ENCODE measurements at places on chromosomes 11 and 22. TPM values are rescaled to one million over a fixed set of nuclear protein-coding genes. Genes with fewer than 3 reads are reported as not detected.

GRCh38 chr11:111063726-111064517 lies 181.6 kb upstream of the POU2AF2 start:
- DNase-seq: no peak

DNA sequence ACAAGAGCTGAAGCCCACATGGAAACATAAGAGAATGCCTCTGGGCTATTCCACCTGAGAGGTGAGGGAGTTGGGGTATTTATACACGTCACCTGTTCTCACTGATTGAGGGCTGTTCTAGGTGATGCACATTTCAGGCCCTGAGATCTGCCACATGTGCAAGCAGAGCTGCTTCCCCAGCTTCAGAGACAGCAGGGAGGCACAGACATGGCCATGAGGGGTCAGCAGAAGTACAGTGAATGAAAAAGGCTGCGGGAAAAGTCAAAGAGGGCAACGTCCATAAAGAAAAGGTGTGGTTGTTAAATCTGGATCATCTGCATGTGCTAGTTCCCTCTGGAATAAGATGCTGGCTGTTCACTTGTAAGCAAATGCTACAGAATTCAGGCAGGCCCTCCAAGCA lies 75.4 kb downstream of the GAB4 start:
- DNase-seq: no peak

- DNase-seq: no peak
Observed at GRCh38 chr11:120241277-120241676, 1.3 kb downstream of the POU2F3 start.

GRCh38 chr22:27387561-27387960 lies 414.0 kb downstream of the MN1 start:
- no peak for DNase-seq

GRCh38 chr11:129490004-129490403 lies 114.4 kb downstream of the BARX2 start:
- DNase-seq: no peak

- DNase-seq: no peak
Observed at GRCh38 chr11:76329983-76330382, 50.9 kb downstream of the THAP12 start.

DNA sequence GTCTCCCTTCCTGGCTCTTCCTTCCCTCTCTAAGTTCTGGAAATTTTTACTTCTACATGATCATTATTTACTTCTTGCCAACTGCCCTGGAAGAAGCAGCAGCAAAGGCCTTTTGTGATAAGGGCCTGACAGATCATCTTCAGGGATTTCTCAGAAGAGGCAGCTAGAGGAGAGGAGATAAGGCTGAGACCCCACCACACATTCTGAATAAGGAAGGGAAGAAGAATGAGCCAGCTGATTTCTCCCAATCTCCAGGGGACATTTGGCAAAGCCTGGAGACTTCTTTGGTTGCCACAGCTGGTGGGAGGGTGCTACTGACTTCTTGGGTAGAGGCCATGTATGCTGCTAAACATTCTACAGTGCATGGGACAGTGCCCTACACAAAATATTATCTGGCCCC lies 122.4 kb upstream of the OR9Q1 start:
- DNase-seq: no peak

The KRTAP5-1 gene
- 0.30 TPM for total RNA-seq

DNA sequence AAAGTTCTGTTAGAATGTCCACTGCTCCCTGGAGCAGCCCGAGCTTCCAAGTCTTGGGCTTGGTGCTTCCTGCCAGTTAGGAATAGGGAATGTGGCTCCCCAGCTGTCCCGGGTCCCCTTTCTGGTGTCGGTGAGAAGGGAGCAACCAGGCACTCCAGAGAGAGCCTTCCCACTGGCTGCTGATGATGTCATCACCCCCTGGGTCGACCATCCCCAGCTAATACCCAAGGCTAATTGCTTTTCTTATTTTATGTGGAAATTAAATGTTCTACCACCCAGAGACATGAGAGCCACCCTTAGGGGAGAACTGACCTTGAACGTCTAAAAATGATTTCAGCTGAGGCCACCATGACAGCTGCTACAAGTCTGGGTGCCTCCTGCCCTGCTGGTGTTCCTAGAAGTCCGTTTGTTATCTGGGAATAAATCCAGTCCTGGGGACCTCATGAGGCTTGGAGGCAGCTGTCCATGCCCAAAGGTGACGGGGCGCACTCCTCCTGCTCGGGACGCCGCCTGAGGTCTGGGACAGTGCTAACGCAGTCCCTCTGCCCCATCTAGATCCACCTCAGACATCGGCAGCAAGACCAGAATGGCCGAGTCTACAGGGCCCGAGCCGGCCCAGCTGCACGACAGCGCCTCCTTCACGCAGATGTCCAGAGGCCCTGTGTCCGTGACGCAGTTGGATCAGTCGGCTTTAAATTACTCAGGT lies 42.3 kb downstream of the C11orf91 start:
- no peak for DNase-seq

DNA sequence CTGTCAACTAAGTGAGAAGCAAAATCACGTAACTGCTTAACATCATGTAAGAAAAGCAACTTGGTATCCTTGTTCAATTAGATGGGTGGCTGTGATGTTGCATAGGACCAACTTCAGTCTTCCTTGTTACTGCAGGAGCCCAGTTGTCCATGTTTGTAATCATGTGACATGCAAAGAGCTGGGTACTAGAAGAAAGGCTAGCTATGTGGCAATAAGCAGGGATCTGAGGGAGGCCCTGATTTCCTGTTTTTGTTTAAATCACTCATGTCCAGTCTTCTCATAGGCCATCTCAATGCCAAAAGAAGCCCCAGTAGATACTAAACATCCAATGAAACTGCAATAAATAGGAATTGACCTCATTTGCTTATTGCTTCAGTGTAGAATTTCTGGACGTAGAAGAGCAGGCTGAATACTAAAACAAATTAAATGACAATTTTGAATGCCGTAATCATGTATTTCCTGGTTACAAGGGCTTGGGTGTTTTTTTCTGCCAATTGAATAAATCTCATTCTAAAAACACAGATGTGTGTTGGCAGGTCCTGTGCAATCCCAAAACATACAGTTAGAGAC lies 140.8 kb upstream of the ARHGAP20 start:
- DNase-seq: peak; percentile 88

DNA sequence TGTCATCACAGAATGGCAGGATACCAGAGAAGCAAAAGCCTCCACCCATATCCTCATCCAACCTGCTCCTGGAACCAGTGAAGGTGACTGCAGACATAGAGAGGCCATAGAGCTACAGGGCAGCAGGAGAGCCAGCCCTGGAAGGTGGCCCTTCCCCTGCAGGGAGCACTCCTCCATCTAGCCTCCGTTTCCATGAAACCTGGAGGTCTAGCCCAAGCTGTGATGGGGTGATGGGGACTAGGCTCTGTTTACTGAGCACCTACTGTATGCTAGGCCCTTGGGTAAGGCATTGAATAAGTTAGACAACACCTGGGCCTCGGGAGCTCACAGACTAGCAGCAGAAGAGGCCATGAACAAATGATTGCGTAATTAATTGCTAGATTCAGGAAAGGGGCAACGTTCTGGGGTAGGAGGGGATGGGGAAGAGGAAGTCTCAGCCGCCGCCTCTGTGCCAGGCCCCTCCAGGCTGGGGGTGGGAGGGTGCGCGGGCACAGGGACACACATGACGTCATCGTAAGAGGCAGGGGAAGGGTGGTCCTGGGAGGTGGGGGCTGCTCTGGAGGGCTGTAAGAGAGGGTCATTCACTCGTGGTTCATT lies 784 bp upstream of the SYNGR1 start:
- DNase-seq: no peak

DNA sequence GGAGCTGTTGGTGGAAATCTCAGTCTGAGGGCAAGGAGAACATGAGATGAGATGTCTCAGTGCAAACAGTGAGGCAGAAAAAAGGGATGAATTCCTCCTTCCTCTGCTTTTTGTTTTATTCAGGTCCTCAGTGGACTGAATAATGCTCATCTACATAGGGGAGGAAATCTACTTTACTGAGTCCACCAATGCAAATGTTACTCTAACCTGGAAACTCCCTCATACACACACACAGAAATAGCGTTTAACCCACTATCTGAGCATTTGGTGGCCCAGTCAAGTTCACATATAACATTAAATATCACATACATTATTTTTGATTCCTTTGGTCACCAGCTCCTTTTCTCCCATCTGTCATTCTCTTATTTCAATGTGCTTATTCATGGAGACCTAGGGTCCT lies 418.8 kb downstream of the TMEM135 start:
- DNase-seq: no peak

The ANO9 gene
- total RNA-seq: 7.3 TPM

DNA sequence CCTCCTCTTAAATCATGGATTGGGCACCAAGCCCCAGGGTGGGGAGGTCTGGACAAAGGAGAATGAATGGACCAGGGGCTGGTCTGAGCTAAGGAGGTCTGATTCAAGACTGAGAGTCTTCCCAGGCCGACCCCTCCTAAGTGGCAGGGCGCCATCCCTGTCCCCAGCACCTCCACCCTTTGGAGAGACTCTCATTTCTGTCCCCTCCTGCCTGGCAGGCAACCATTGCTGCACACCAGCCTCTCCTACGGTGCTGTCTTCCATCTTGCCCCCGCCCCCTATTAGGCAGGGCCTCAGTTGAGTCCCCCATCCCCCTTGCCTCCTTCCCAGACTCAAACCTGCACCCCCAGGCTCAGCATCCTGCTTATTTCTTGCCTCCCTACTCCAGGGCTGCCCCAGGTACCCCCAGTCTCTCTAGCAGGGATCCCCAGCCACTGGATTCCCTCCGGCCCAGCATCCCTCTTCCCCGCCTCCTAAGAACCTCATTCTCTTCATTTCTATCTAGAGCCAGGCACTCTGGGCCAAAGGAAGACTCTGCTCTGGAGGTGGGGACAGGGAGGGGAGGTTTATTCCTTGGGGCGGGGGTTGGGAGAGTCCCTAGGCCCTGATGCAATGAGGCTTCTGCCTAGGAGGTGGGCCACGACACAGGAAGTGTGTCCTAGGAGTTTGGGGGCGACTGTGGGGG lies 1.7 kb upstream of the RCOR2 start:
- peak; percentile 61 for DNase-seq

DNA sequence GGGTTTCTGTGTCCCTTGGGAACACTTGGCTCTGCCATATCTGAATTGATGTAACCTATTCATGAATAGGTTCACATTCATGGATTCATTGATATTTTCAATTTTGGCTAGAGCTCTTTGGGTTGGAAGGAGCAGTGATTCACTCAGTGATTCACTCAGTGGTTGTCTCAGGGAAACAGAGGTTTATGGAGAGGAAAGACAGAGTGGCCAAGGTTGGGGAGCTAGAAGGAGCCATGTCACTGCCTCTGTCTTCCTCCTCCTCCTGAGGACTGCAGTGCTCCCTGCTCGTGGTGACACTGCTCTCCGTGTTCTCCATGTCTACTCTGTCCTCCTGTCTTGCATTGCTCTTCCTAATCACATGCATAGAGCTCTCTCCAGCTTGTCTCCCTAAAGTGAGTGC lies 17.4 kb downstream of the CEP164 start:
- DNase-seq: no peak

DNA sequence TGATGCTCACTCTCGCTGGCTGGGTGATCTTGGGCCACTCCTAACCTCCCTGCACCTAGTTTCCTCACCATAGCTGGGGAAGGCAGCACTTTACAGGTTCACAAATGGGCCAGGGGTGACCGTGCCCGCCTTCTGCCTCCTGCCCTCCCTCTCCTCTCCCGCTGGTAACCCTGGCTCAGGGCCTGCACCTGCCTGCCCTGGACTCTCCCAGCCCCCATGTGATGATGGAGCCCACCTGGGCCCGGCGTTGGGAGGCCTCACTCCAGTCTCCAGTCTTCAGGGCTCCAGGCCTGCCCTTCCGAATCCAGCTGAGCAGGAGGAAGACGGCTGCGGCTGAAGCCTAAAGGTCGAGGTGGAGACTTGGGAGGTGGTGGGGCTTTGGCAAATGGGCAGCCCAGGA lies 152.9 kb downstream of the CACNA1I start:
- no peak for DNase-seq

The OR10A2 gene
- not detected for total RNA-seq

DNA sequence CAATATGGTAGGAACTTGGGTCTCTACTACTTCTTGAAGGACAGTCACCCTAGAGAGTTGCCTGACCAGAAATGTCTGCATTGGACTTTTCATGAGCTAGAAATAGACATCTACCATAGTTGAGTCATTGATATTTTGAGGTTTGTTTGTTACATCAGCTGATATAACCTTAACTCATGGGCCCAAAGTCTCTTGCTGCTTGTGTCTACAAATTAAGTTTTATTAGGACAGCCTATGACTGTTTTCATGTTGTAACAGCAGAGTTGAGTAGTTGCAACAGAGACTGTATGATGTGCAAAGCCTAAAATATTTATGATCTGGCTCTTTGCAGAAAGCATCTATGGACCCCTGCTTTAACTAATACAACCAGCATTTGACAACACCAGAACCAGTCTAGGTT lies 155.3 kb downstream of the MIAT start:
- no peak for DNase-seq

DNA sequence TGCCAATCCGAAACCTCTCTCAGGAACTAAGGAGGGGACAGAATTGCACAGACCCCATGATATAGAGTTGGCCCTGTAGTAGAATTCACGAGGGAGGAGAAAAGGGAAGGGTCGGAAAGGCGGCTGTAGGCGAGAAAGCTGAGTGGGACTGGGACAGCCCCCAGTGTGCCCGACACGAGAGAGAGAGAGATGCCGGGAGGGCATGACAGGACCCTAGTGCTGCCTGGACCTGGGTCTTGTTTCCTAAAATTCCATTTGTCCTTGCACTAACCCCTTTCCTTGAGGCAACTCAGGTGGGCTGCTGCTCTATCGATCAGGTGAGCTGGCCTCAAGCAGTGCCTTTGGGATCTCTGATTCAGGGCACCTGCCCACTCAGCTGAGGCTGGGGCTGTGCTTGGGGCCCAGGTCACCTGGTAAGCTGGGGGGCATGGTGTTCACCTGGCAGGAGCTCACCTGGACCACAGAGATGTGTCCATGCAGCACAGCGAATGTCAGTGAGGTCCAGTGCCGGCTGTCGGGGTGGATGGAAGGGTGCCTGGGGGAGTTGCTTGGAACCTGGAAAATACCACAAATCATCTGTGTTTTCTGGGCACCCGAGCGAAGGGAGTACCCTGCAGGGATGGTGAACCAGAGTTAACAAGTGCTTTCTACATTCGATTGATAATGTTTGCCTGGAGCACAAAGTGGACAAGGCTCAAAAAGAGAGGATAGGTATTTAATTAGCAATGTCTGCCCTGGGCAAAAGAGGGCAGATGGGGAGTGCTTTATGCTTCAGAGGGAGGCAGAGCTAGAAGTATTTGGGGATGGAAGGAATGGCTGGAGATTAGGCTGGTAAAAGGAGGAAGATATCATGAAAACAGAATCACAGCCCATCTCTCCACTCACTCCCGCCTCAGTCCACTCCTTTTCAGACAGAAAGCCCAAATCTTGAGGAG lies 61.6 kb downstream of the NAT10 start:
- no peak for DNase-seq

The SOX6 gene
- 20.2 TPM for total RNA-seq

The GLYATL1 gene
- total RNA-seq: 0.79 TPM

DNA sequence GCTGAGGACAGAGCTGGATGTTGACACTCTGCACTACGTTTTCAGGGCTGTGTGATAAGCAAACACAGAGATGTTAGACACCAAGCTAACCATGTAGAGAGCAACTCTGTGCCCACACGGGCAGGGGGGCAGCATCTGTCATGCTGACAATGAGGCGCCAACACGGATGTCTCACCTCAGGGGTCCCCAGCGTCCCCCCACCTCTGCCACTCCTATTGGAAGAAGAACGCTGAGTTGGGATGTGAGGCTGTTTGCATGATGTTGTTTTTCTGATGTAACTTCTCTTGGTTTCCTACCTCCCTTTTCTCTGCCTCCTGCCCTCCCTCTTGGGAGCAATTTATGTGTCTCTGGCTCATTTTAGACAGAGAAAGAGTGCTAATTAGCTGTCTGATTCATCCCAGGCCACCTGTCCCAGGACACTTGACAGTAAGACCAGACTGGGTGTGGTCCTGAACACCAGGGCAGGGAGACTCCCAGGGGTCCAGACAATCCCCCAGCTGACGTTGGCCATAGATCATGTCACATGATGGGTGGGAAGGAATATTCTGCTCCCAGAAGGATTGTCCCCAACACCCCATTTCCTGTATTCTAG lies 89.2 kb upstream of the NCAM1 start:
- DNase-seq: no peak
